Stimulated activated CD4-positive, alpha-beta T cell treated with anti-CD3 and anti-CD28 coated beads, Interleukin-4, amount 100 ng/mL, for 1 hour (primary cell): ENCODE measurements at places on chromosomes 1 and 21.

- peak; percentile 49 for DNase-seq
Observed at GRCh38 chr1:41862384-41863221, 56.1 kb downstream of the HIVEP3 start.

DNA sequence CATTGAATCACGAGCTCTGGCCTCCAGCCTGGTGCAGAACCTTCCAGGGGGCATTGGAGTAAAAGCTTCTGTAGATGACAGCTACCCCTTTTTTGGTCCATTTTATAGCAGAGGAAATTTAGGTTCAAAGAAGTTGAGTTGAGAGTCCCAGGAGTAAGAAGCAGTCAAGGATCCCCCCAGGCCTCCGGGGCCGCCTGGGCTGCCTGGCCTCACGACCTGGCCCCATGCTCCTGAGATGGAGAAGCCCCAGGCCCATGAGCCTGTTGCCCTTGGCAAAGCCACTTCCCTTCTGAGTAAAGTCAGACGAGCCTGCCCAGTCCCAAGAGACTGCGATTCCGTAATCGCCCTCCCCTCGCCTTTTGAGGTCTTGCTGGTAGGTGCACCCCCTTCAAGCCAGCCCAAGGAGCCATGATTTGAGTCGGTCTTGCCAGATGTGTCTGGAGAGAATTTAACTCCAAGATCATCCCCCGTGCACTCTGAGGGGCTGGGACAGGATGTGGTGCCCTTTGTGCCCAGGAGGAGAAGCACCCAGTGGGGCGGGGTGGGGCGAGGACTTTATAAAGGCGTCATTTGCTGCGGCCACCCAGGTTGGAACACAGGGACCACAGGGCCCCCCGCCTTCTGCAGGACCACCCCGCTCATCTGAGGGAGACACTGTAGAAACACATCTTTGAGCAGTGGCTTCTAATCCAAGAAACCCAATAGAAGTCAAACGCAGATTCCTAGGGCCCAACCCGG is 30.1 kb downstream of the PDE9A start:
- peak; percentile 12 for DNase-seq

GRCh38 chr1:224745394-224745793 is 129.3 kb downstream of the CNIH3 start:
- no peak for DNase-seq

DNA sequence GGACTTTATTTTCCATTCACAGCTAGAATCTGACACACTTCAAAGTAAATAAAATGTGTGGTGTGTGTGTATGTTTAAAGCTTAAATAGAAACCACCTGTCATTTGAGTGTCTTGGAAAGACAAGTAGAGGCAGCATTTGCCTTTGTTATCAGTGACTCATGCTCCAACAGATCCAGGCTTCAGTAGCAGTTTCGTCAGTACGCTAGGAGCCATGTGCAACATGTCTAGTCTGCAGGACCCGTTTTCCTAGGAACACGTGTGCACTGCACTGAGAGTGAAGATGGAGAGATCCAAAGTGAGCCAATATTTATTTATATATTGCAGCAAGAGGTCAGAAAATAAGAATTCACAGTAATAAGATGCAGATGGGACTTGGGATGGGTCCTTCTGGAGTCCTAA is 41.8 kb downstream of the SGIP1 start:
- DNase-seq, result no peak

- no peak for DNase-seq
Observed at GRCh38 chr1:109208394-109208793, 5.3 kb upstream of the SARS1 start.
